WTC11 (cell line): ENCODE measurements at places on chromosomes 12 and 14. TPM values are rescaled to one million over a fixed set of nuclear protein-coding genes. Genes with fewer than 3 reads are reported as not detected.

- DNase-seq: no peak
- no peaks in the 10 kb centered on the region for H3K36me3 ChIP-seq
- H3K27me3 ChIP-seq: no peaks in the 10 kb centered on the region
- H3K4me1 ChIP-seq: peaks cover 15% of the 10 kb centered on the region
These were observed 2.8 kb upstream of the RAD51AP1 start for GRCh38 chr12:4535871-4536270.

DNA sequence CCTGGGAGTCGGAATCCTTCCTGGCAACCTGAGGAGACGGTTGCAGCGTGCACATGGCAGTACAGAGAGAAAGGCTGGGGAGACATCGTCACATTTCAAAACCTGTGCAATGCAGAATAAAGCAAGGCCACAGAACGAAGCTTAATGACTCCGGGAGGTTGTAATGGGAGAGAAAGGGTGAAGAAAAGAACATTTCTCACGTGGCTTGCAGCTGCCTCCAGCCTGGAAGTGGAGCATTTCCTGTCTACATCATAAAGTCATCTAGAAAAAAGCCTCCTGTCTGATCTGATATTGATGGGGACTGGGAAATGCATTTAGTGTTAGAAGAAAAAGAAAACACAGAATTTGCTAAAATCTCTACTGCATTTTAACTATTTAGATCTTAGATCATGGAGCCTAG is 209.3 kb downstream of the TMEM132C start:
- DNase-seq: no peak
- H3K4me3 ChIP-seq: no peak overlapping the region
- H3K27me3 ChIP-seq: peaks cover 9% of the 10 kb centered on the region; the same call in 1 of the 2 replicates
- peaks cover 82% of the 10 kb centered on the region for H3K36me3 ChIP-seq
- no peak overlapping the region for H3K27ac ChIP-seq

The PPP2R5E gene
- total RNA-seq: 56.9 to 59.0 TPM (median 57.5 TPM) in 3 replicates

DNA sequence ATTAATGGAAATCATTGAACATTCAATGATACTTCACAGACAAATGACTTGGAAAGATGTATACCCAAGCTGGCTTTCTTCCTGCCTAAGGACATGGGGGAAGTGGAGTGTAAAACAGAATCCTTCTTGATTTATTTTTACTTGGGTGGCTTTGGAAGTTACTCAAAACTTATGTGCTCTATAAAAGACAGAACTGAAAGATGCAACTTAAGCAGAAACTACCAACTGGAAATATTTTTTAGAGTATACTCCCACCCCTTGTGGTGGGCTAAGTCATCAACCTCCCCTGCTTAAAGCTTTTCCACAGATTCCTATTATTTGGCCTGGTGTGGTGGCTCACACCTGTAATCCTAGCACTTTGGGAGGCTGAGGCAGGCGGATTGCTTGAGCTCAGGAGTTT is 126.0 kb upstream of the ATP2B1 start:
- H3K27ac ChIP-seq: no peak overlapping the region
- no peak overlapping the region for H3K4me3 ChIP-seq
- no peaks in the 10 kb centered on the region for H3K27me3 ChIP-seq
- H3K36me3 ChIP-seq: no peaks in the 10 kb centered on the region
- DNase-seq: no peak

DNA sequence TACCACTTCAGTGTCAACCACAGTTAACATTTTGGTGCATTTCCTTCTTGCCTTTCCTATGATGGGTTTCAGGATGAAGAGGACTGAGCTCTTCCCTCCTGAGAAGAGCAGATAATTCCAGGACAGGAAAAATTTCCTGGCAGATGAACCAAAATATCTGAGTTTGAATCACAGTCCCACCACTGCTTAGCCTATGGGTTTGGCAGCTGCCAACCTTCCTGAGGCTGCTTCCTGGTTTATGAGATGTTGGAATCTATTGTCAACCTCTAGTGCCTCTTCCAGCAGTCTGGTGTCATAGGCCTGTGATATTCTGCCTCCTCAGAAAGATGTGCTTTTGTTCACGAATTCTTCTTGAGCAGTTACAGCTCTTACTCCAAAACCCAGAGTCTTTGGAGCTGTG is 197.4 kb upstream of the FRMD6 start:
- no peak overlapping the region for H3K4me3 ChIP-seq
- H3K4me1 ChIP-seq: 0 out of 2 replicates have a peak, but pooled peaks cover 2% of the 10 kb centered on the region
- H3K27me3 ChIP-seq: no peaks in the 10 kb centered on the region
- no peak overlapping the region for H3K27ac ChIP-seq

DNA sequence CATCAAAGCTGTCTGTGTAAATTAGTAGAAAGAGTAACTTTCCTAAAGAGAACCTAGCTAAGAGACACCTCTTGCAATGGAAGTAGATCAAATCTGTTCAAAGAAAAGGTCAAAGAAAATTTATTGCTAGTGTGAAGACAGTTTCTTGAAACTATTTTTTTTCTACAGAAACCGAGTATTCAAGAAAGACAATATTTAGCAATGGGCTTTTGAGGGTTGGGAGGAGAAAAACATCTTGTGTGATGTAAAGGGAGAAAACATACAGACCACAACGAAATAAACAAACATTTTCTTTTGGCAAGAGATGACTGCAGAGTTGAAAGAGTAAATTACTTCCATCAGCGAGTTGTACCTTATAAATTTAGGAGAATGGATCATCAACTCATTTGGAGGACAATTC is 24.4 kb downstream of the NKX2-1 start:
- H3K27me3 ChIP-seq: peaks cover 86% of the 10 kb centered on the region
- no peak for DNase-seq
- peaks cover 20% of the 10 kb centered on the region for H3K4me1 ChIP-seq
- H3K27ac ChIP-seq: no peak overlapping the region
- no peaks in the 10 kb centered on the region for H3K36me3 ChIP-seq
- no peak overlapping the region for H3K4me3 ChIP-seq

- DNase-seq: no peak
- H3K4me3 ChIP-seq: no peak overlapping the region
- H3K27ac ChIP-seq: no peak overlapping the region
- H3K27me3 ChIP-seq: no peaks in the 10 kb centered on the region
These were observed 26.7 kb downstream of the DCP1B start for GRCh38 chr12:1977588-1977987.

The NAV3 gene
- 0.96 to 3.3 TPM (median 1.9 TPM) in 3 replicates for total RNA-seq
